ENCODE measurements at places on chromosomes 16 and 17.

DNA sequence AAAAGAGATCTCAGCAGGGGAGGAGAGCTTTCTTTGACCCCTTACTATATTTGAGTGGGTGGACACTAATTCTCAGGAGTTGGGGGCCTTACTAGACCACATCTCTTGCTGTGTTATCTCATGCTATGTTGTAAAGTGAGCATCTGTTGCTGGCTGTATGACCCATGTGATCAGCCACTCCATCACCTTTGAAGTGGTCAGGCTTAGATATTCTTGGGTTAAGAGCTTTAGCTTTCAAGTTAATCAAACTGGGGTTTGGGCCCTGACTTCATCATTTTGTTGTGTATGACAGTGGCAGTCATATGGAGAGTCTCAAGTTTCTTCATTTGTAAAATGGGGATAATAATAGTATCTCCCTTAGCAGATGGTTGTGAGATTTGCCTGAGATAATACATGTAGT is 201.1 kb downstream of the FTO start:
- no peak for DNase-seq

- DNase-seq, result peak; percentile 93
Observed at GRCh38 chr16:3022208-3022683, 1.5 kb downstream of the HCFC1R1 start.

DNA sequence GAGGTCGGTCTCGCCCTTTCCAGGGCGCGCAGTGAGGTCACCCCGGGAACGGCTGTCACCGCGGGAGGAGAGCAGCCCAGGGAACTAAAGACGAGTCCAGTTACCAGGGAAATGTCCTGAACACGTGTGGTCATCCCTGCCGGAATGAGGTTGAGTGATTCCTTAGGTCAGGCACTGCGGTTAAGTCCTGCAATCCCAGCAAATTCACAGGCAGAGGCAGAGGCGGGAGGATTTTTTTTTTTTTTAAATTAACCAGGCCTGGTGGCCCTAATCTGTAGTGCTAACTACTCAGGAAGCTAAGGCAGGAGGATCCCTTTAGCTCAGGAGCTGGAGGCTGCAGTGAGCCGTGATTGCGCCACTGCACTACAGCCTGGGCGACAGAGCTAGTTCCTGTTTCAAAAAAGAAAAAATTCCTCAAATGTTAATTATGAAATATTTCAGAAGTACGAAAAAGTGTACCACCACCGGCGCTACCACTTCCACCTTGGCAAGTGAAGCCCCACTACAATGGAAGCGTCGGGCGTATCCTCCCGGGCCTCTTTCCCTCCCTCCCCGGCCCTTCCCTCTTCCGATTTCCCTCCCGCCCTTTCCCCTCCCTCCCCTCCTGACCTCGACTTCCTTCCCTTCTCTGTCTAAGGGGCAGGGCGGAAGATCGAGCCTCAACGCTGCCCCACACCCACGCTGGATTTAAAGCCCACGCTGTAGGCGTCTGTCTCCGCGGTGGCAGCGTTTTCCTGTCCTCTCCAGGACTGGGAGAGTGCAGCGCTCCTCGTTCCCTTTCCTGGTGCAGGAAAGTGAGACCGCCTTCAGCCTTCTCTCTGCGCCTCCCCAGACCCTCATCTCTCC is 27.3 kb downstream of the SLFN11 start:
- no peak for DNase-seq

DNA sequence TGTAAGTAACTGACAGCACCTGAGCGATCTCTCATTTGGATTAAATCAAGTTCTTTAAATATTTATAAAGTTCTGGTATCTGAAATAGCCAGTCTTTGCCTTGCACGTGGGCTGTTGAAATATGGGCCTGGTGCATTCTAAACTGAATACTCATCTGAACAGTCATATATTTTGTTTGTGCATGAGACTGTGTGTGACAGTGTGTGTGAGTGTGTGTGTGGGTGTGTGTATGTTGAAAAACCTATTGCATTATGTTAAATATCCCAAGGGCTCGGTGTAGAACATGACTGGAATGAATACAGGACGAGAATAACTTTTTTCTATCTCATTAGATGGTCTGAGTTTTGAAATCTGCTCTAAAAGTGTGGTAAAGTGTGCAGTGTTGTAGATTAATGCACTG is 82.4 kb upstream of the TOX3 start:
- DNase-seq, result no peak

- DNase-seq, result peak; percentile 35
Observed at GRCh38 chr17:42313773-42314566, 25.7 kb downstream of the STAT5A start.

DNA sequence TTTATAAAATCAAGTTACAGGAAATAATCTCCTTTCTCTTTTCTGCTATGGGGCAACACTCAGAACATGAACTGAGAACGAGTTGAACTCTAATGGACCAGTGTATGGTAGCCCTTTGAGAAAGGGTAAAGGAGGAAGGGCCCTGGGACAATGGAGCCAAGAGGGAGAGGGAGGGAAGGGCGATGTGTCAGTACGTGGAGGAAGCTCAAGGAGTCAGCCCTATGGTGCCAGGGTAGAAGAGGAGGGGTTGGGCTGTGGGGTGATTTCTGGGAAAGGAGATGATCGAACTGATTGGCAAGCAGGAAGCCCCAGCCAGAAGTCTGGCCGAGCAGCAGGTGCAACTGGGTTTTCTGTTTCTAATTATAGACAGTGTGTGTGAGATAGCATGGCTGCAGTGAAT is 4.3 kb upstream of the WIPI1 start:
- DNase-seq, result no peak

DNA sequence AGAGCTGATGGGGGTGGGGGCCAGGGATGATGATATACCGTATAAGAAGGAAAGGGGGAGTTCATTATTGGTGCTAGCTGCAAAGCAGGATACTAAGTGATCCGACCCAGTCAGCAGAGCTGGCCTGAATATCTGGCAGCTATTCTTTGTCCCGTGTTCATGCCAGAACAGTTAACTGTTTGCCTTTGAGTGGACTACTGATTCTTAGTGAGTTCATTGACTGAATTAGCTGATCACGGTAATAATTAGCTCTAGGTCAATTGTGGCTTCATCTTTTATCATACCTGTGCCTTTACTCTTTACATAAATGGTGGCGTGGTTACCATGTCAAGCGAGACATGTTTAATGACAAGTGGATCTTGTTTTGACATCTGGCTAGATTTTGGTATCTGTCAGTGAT is 5.3 kb downstream of the KPNB1 start:
- DNase-seq, result no peak

GRCh38 chr16:89136931-89137330 is 34.6 kb upstream of the CDH15 start:
- no peak for DNase-seq

GRCh38 chr17:30558686-30559545 is 81.7 kb downstream of the GOSR1 start:
- no peak for DNase-seq

GRCh38 chr17:77498091-77498741 is 357.4 kb downstream of the SEC14L1 start:
- no peak for DNase-seq

- no peak for DNase-seq
Observed at GRCh38 chr17:69959283-69959682, 115.7 kb upstream of the KCNJ16 start.

DNA sequence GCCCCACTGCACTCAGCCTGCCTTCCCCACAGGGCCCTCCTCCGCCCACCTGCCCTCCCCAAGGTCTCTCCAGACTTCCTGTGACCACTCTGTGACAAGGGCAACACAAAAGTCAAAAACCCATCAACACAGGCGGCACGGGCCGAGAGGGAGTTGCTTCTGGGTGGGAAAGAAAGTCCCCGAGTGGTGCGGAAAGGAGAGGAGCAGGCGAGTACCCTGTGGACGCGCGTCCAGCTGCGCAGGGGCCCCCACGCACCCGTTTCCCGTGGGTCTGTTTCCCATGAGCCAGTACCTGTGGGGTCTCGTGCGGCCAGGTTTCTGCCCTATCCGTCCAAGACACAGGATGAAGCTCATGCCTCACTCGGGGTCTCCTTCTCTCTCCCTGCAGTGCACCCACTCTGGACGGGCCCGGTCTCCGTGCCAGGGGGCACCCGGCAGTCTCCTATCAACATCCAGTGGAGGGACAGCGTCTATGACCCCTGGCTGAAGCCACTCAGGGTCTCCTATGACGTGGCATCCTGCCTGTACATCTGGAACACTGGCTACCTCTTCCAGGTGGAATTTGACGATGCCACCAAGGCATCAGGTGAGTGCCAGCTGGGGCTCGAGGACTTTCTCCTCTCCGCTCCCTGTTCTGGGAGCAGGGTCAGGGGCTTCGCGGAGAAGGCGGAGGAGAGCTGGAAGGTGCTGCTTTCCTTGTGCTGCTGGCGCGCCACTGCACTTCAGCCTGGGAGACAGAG is 12.2 kb downstream of the CD2BP2 start:
- no peak for DNase-seq

DNA sequence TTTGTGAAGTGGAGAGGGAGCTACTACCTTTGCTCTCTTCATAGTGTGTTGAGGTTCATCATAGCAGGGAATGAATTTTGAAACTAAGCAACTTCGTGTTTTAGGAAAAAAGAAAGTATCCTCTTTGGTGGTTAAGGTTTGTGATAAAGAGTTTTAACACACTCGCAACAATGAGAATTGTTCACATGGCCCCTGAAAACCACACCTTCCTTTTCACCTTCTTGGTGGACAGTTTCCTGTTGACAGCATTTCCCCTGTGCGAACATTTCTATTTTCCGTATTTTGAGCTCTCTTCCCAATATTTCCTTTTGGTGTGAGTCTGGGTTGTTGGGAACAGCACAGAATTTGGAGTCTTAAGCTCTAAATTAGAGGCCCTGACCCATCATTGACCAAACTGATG is 3.8 kb downstream of the OR4D2 start:
- DNase-seq, result no peak

DNA sequence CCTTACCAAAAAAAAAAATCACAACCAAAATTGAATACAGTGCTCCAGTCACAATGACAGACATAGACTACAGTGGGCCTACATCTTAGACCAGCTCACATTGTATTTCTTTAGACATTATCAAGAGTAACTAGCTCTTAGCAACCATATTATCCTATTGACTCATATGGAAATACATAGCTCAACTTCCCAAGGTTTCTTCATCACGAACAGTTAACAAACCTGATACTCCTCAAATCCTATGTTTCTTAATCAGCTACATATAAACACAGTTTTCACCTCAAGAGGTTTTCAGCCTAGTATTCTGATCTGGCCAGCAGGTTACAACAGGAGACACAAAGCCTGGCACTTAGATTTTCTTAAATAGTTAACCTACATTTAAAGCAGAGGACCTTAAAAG is 29.7 kb downstream of the CMC2 start:
- DNase-seq, result no peak

DNA sequence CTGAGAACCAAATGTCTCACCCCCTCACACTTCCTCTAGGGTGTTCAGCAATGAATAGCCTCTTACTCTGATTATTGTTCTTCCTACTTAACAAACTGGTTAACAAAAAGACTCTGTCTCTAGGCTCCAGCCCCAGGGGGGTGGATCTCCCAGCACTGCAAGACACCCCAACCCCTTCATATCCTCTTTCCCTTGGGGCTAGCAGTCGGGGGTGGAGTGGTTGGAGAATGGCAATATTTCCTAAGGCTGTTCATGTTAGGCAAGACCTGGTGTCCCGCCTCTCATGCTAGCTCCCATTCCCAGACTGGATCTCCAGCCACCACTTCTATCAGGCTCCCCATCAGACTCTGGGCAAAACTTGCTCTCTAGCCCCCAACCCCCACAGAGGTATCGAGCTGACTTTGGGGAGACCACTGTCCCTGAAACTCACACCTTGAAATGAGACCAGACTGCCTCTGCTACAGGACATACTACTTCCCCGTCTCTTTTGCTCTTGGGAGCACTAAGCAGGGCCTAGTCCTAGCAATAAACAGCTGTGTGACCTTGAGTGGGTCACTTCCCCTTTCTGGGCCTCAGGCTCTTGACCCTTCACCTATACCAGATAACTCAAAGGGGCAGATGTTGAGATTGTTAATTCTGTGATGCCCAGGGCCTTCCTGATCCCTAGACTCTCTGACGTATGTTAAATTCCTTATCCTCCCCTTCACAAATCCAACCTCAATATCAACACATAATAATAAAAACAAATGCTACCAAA is 2.4 kb downstream of the SLC25A35 start:
- DNase-seq, result no peak

DNA sequence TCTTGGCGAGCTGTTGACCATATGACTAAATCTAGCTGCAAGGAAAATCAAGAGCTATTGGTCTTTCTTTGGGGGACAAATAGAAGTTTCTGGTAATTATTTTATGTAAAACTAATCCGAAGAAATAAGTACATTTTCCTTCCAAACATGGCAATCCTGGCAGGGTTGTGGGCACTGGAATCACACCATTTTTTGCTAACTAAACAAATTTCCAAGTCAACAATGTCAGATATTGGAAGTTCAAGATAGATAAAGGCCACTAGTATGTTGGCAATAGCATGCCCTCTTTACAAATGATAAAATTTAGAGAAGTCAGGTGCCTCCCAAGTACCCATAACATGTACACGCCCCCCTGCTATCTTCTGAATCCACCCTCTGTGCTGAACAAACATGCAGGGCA is 330.4 kb downstream of the CDH13 start:
- DNase-seq, result no peak

GRCh38 chr16:67910158-67910557 is 17.1 kb downstream of the PSKH1 start:
- DNase-seq, result no peak

GRCh38 chr17:51121620-51122472 is 1.2 kb upstream of the SPAG9 start:
- peak; percentile 88 for DNase-seq

- no peak for DNase-seq
Observed at GRCh38 chr16:70349783-70350182, 3.1 kb downstream of the DDX19A start.

- DNase-seq, result no peak
Observed at GRCh38 chr17:81354252-81354953, 40.9 kb upstream of the BAHCC1 start.

DNA sequence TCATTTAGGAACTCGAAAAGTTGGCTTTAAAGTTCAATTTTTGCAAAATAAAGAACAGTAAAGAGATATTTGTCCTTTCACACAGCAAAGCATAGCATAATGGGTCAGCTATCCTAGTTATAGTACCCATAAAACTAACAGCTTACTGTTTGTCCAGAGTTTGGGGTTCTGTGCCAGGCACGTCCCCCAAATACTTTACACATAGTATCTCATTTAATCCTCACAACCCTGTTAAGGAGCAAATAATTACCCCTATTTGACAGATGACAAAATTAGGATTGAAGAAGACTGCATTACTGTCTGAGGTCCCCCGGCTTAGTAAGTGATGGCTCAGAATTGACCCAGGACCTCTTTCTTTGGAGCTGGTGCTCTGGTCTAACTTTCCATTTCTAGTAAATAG is 52.6 kb downstream of the MYO1D start:
- DNase-seq, result no peak

DNA sequence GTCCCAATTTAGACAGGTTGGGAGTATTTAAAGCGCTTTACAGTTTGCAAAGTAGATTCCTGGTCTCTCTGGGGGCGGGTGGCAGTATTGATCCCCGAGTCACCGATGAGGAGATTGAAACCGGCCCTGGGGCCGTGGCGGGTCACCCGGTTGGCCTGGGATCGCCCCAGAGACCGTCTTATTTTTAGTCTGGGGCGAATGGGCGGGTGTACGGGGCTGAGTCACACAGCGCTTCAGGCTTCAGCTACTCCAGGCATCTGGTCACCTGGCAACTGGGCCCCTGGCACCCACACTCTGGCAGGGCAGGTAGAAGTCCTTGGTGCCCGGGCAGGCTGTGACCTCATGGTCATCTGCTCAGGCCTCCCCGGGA is 669 bp downstream of the MIEF2 start:
- DNase-seq, result peak; percentile 47

GRCh38 chr17:37570527-37571093 is 38.6 kb downstream of the SYNRG start:
- peak; percentile 22 for DNase-seq

GRCh38 chr17:33169580-33170285 is 123.4 kb downstream of the ASIC2 start:
- no peak for DNase-seq
